ENCODE measurements at places on chromosomes 3 and 15.
A peak's percentile ranks its signal among the peaks of the same experiment; 100 is the strongest.

- no peak for DNase-seq
Observed at GRCh38 chr15:74809956-74810355, 2.7 kb upstream of the LMAN1L start.

GRCh38 chr3:159854500-159855124 lies 134.0 kb upstream of the IL12A start:
- peak; percentile 67 for DNase-seq

DNA sequence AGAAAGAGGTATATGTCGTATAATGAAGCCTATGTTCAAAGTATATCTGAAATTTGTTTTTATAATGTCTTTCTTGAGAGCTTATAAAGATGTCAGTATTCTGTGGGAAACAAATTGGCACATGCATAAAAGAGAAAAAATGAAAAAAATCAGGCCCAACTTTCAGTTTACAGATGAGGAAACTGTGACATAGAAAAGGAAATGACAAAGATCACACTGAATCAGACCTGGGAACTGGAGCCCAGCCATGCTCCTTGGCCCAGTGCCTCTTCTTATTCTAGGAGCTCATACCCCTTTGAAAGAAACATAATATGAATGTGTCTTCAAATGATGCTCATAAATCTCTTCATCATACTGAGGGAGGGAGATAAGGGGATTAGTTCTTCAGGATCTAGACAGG lies 48.4 kb downstream of the TMEM44 start:
- no peak for DNase-seq

- DNase-seq, result no peak
Observed at GRCh38 chr15:64476550-64476949, 16.2 kb downstream of the ZNF609 start.

- DNase-seq, result no peak
Observed at GRCh38 chr15:99635145-99635544, 69.4 kb downstream of the MEF2A start.

DNA sequence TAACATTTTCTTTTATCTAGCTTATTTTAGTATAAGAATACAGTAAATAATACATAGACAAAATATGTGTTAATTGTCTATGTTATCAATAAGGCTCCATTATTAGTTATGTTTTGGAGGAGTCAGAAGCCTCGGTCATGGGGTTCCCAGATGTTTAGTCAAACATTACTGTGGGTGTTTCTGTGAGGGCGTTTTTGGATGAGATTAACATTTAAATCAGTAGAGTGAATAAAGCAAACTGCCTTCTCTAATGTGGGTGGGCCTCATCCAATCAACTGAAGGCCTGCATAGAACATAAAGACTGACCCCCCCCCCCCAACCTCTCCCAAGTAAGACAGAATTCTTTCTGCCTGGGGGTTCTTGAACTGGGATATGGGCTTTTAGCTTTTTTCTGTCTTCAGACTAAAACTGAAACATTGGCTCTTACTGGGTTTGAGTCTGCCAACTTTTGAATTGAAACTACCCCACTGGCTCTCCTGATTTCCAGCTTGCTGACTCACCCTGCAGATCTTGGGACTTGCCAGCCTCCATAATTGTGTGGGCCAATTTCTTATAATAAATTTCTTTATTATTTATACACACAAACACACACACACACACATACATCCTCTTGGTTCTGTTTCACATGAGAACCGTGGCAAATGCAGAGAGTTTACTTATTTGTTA lies 192.0 kb downstream of the TPRG1 start:
- DNase-seq, result no peak

GRCh38 chr3:128217702-128218547 lies 64.6 kb downstream of the EEFSEC start:
- DNase-seq, result peak; percentile 31

DNA sequence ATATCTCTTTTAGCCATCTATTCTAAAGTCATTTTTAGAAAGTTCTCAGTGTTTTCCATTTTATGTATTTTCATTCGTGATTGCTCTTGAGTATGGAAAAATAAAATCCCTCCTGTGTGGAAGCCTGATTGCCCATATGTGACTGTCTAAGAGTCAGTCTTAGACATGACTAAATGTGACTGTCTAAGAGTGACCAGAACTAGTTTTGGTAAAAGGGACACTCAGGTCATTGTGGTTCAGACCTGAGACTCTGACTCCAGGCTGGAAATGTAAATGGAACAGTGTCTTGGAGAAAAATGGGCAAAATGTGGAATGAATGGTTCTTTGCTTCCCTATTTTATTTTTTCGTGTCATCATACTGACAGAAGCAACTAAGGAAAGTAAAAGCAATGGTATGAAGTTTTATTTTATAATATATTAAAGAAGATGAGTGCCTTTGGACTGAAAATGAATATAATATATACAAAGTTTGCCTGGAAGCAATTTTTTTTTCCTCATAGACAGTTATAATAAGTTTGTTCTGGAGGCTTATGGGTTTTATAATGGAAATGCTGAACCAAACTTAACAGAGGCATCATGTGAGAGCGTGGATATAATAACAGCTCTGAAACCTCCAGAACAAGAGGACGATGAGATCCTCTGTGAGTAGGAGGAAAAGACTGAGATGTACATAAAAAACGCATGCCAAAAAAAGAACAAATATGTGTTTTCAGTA lies 264.4 kb downstream of the ZPLD1 start:
- DNase-seq, result no peak

DNA sequence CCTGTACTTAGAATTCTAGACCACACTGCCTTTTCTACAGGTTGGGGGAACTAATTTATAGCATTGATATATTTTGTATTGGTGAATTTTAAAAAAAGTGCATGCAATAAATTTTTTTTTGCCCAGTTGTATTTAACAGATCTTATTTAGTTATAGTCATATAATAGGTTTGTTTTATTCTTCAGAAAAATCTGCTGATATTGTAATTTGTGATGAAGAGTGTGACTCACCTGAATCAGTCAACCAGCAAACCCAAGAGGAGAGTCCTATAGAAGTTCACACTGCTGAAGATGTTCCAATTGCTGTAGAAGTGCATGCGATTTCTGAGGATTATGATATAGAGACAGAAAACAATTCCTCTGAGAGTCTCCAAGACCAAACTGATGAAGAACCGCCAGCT lies 10.3 kb downstream of the ZNF639 start:
- no peak for DNase-seq

- no peak for DNase-seq
Observed at GRCh38 chr3:87541723-87542122, 265.3 kb upstream of the POU1F1 start.

GRCh38 chr15:66956672-66957430 lies 108.6 kb upstream of the SMAD3 start:
- DNase-seq, result no peak

DNA sequence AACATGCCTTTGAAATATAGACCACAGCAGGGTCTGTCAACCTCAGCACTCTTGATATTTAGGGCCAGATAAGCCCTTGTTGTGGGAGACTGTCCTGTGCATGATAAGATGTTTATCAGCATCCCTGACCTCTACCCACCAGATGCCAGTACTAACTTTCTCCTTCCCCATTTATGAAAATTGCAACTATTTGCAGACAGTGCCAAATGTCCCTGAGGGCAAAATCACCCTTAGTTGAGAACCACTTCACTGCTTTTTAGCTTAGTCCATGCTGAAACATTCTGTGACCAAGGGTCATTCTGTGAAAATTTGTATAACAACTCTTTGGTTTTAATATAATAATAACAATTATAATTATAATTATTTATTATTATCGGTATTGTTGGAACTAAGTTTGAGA lies 1032.4 kb downstream of the MCTP2 start:
- no peak for DNase-seq

DNA sequence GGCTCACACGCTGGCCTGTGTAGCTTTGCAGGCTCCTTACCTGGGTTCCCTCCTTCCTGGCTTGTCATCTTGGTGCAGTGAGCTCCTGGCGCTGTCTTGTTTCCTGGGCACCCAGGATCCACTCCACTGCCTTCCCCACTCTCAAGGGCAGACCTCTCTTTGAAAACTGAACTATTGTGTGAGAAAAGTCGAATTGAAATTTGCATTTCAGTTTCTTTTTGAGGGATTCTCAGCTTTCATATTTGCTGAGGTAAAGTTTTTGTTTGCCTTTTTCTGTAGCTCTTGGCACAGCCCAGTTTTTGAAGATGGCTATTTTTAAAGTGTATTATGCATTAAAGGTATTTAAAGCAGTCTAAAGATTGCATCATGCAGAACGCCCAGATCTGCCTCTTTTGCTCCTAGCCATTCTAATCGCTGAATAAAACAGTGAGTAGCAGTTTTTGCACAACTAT lies 70.1 kb downstream of the CCK start:
- DNase-seq, result no peak

GRCh38 chr3:180290300-180290699 lies 253.6 kb upstream of the PEX5L start:
- DNase-seq, result no peak

DNA sequence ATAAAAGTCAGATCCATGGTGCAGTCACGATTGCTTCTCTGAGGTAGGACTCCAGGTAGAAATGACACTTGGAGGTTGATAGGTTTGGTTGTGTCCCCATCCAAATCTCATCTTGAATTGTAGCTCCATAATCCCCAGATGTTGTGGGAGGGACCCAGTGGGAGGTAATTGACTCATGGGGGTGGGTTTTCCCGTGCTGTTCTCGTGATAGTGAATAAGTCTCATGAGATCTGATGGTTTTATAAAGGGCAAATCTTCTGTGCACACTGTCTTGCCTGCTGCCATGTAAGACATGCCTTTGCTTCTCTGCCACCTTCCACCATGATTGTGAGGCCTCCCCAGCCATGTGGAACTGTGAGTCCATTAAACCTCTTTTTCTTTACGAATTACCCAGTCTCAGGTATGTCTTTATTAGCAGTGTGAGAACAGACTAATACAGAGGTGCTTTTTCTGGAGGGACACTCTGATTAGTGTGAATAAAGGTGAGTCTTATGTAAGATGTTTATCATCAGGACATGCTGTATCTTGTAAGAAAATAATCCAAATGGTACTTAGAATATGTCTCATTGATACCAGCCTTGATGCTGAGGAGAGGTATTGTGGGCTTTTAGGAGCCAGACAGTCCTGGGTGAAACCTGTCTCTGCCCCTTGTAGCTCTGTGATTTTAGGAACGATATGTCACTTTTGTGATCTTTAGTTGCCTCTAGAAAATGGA lies 43.0 kb downstream of the SLCO3A1 start:
- DNase-seq, result no peak

DNA sequence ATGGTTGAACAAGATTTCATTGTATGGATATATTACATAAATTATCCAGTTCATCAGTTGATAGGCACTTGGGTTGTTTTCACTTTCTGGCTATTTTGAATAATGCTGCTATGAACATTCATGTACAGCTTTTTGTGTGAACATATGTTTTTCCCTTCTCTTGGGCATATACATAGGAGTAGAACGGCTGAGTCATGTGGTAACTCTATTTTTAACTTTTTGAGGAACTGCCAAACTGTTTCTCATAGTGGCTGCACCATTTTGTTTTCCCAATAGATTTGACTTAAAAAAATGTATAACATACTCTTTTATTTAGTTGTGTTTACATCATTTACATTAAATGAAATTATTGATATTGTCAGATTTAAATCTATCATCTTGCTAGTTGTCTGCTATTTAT lies 28.8 kb upstream of the RFX7 start:
- no peak for DNase-seq

DNA sequence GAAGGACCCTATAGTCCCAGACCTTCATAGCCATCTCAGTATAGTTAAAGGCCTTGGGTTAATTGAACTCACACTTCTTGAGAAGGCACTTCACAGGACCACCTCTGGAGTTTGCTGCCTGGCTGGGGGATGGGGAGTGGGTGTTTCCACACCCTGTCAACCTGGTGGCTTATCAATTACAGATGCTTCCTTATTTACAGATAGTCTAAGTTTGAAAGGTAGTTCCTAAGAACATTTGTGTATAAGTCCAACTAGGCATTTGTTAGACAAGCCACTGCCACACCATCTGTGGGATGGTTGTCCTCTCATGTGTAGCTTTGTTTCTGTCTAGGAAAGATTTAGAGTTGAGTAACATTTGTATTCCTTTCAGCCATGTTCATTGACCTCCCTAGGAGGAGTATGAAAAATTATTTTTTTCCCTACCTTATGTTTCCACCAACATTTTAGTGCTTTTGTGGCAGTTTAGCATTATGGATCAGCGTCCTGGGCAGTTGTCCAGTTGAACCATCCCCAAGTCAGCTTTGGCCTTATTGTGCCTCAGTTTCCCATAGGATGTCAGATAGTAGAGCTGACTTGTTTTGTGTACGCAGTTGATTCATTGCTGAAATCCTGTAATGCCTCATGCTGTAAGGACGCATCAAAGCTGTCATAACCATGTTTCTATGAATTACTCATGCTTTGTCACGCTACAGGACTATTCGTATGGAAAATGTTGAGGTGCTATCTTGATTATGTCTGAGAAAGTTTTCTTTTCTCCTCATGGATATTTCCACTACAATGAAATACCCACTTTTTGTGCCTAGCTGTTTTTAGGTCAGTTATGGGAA lies 21.2 kb upstream of the SIAH2 start:
- no peak for DNase-seq

DNA sequence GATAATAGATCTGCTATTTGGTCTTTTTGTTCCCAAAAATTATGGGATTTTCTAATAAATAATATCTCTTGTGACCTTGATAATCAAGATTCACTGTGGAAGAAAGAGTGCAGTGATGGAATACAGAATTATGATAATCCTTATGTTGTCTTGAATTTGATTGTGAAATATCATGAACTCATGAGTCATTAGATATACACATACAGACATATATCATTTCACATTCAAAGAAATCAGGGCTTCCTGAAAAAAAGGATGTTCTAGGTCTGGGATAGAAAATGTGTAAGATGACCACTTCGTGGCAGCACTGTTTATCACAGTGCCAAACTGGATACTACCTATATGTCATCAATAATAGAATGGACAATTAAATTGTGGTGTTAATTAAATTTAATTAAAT lies 97.7 kb downstream of the DPH6 start:
- DNase-seq, result no peak

DNA sequence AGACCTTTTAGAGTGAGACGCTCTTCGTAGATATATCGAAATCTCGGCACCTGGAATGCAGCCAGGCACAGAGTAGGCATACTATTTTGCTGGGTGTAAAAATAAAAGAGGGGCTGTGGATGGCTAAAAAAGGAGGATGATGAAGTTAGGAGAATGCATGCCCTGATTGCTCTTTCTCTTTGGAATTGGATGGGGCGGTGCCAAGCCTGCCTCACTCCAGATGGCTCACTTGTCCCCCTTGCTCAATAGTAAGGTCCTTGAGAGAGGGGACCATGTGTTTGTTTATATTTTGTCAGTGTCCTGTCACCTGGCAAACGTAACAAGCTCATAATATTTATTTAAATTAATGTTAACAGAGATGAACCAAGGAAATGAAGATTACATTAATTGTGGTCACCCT lies 33.0 kb downstream of the SNRK start:
- no peak for DNase-seq

GRCh38 chr3:82558081-82558480 lies 796.6 kb upstream of the GBE1 start:
- DNase-seq, result no peak
